8988T (cell line): ENCODE measurements at places on chromosomes 2 and 18.

DNA sequence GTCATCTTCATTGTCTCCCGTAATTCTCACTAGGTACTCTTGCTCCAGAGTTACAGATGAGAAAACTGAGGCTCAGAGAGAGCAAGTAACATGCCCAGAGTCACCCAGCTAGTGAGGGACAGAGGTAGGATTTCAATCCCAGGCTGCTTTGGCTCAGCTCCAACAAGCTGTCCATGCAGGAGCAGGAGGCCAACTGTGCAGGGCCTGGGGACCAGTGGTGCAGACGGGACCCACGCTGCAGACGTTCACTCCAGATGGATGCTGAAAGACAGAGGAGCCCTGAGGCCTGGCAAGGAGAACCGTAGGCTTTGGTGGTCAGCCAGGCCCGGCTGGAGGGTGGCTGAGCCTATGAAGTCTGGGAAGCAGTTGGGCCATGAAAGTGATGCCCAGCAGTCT, 102.6 kb downstream of the MCFD2 start:
- no peak for DNase-seq

- no peak for DNase-seq
Observed at GRCh38 chr2:88179228-88179679, 9.1 kb downstream of the THNSL2 start.

- no peak for DNase-seq
Observed at GRCh38 chr18:59022167-59022945, 117.3 kb upstream of the SEC11C start.

DNA sequence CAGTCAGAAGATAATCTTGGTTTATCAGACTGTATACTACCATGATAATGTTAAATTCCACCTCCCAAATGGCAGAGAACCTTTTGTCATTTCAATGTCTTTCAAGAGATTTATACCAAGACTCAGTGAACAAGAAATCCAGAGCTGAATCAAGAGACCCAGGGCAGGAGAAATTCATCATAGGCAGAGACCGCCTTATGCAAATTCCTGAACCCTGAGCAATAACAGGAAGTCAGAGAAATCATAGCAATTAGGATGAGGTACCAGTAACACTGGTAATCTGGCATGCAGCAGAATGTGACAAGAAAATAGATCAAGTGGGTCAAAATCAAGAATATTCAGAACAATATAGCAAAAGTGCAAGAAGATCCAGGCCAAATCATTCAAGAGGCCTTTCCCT, 412.4 kb upstream of the LRATD1 start:
- DNase-seq = no peak

DNA sequence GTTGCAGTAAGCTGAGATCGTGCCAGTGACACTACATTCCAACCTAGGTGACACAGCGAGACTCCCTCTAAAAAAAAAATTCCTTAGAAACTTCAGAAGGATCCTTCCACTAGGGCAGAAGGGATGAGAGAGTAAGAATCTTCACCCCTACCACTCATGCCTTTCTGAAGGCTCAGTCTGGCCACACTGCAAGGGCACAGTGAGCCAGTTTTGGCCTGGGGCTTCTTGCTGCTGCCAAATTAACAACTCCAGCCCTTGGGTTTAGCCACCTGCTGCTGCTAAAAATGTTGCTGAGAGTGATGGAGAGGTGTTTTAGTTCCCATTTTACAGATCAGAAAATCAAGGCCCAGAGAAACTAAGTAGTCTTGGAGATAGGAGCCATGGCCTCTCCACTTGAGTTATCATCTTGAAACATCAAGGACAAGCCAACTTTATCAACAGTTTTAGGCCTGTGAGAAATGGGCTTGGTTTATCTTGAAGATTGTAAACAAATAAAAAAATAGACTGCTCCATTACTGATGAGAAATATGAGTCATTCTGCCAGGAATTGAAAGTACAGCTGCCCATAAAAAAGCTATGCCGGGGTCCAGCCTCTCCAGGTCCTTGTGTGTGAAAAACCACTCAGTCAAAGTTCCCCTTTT, 31.9 kb upstream of the CASP8 start:
- no peak for DNase-seq

- DNase-seq = no peak
Observed at GRCh38 chr2:188295067-188295685, 3.5 kb downstream of the GULP1 start.

GRCh38 chr18:79548077-79548450, 131.5 kb upstream of the CTDP1 start:
- DNase-seq = no peak

GRCh38 chr18:35191698-35192025, 49.2 kb upstream of the ZNF397 start:
- no peak for DNase-seq

GRCh38 chr2:146323564-146323963, 1521.3 kb upstream of the ACVR2A start:
- no peak for DNase-seq

GRCh38 chr2:79876430-79876829, 363.6 kb downstream of the CTNNA2 start:
- DNase-seq = no peak

DNA sequence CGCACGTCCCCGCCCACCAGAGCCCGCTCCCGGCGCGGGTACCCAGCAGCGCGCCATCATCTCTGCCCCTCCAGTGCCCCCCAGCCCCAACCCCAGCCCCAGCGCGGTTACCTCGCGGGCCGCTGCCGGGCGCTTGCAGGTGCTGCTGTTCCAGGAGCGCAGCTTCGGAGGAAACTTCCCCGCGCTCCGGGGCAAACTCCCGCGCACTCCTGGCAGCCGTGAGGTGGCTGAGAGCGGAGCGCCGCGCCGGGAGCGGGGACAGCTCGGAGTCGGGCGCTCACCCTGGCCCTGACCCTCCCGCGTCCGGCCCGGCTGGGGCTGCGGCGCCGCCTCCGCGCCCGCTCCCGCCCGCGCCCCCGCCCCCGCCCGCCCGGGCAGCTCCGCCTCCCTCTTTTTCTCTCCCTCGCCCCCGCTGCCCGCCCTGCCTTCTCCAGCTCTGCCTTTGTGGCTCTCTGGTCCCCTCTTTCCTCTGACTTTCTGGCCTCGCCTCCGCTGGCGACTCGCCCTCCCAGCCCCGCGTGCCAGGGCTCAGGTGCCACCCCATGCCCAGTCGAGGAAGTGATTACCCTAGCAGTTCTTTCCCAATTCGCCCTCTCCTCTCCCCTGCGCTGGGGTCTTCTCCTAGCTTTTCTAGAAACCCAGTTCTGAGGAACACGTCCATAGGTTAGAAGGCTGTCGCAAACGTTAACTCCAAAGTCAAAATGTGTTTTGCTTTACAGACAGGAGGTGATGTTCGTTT, at the start of gene CHST9:
Gene CHST9, minus strand, starts transcription at position 284 of the 739 bp plus-strand sequence. CDS start 42,499 bp downstream, outside the sequence.
- peak; percentile 27 for DNase-seq

DNA sequence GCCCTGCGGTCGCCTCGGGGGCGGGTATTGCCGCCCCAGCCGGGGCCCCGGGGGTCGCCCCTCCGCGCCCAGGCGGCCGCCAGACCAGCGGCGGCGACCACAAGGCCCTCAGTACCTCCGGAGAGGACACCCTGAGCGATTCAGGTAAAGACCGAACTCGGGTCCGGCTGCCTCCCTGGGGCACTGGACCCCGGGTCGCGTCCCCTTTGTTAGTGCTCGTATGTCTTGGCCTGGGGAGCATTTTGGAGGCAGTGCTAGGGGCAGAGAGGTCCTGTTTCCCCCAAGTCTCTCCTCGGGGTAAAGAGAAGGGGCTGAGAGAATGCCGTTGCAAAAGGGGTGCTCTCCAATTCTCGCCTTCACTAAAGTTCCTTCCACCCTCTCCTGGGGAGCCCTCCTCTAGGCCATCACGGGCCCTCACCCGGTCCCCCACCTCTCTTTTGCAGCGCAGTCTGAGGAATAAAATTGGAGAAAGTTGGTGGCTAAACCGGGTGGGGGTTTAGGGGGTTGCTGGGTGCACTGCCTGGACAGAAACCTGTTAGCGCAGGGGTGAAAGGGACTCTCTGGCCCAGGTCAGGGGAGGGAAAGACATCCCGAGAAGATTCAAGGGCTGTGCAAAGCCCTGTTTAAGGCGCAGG, 2.5 kb downstream of the MYCN start:
- no peak for DNase-seq

DNA sequence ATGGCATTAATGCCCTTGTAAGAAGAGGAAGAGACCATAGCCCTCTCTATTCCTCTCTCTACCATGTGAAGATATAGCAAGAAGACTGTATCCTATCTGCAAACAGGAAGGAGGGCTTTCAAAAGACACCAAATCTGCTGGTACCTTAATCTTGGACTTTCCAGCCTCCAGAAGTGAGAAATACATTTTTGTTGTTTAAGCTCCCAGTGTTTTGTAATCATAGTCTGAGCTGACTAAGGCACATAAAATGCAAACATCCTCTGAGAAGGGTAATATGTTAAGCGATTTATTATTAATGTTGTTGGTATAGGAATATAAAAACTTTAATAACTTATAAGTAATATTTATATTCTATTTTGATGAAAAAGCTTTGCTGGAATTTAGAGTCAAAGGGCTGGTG, 559.8 kb downstream of the SUCLG1 start:
- DNase-seq = no peak

DNA sequence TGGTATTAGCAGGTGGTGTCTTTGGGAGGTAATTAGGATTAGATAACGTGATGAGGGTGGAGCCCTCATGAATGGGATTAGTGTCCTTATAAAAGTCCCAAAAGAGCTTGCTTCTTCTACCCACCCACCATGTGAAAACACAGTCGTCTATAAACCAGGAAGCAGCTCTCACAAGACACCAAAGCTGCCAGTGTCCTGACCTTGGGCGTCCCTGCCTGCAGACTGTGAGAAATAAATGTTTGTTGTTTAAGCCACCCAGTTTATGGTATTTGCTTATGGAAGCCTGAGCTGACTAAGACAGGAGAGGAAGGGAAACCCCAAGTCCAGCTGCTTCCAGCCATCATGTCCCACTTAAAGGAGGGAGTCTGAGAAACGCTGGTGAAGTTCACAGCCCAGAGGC, 13.6 kb downstream of the ADI1 start:
- DNase-seq = no peak

DNA sequence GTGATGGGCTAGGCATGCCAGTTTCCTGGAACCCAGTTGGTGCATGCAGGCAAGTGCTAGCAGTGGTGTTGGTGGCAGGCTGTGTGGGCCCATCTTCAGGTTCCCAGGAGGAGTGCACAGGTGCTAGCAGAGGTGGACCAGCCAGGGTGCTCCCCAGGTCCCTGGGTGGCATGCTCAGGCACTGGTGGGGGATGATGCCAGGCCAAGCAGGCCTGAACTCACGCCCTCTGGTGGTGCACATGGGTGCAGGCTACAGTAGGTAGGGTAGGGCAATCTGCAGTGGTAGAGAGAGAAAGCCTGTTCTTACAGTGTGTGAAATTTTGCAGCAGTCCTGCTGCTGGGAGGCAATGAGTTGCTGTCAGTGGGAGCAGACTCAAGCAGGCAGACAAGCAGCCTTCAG, 1651.8 kb downstream of the DPP10 start:
- DNase-seq = no peak

DNA sequence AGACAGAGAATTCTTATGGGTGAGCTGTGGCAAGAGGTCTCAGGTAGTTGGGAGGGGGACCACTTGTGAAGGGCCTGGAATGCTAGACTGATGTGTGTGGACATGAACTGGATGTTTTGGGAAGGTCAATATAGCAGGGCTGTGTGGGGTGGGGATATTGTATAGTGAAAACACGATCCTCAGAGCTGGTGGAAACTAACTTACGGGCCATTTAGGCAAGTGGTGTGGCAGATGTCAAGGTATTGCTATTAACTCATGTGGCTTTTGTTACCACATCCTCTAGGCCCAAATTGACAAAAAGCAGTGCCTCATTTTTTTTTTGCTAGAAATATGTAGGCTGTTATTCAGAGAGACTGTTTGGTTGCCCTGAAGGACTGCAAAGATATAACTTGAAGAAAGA, 8.0 kb upstream of the GALNT1 start:
- DNase-seq = no peak

DNA sequence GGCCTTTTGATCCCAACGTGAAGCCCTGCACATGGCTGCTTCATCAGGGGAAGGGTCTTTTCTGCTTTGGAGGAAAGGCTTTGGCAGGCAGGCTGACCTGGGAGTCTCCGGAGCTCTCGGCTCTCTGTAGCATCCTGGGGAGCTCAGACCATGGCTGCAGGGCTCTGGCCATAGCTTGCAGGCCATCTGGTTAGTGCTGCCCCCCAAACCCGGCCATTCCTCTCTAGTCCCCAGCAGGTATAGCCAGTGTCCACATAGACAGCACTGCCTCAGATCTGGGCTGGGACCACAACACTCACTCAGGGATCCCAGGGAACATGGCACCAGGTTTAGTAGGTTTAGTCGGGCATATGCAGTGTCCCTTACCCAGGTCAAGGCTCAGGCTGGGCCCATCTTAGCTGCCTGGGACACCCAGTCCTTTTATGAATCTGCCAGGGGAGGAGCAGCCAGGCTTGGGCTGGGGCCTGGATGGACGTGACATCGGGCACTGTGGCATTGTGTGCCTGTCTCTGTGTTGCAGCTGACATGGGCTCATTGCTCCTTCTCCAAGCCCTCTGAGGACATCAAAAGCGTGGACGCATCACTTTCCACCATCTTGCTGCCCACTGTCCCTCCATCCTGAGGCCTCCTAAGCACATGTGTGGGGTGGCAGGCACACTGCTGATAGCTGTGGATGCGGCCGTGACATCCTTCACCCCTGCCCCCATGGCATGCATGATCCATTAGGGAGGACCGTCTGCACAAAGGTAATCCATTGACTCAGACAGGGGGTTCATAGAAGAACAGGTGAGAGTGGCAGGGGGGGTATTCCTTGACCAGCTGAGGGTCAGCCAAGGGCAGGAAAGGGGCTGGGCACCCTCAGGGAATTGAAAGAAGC, 19.2 kb upstream of the GPR35 start:
- DNase-seq = no peak

DNA sequence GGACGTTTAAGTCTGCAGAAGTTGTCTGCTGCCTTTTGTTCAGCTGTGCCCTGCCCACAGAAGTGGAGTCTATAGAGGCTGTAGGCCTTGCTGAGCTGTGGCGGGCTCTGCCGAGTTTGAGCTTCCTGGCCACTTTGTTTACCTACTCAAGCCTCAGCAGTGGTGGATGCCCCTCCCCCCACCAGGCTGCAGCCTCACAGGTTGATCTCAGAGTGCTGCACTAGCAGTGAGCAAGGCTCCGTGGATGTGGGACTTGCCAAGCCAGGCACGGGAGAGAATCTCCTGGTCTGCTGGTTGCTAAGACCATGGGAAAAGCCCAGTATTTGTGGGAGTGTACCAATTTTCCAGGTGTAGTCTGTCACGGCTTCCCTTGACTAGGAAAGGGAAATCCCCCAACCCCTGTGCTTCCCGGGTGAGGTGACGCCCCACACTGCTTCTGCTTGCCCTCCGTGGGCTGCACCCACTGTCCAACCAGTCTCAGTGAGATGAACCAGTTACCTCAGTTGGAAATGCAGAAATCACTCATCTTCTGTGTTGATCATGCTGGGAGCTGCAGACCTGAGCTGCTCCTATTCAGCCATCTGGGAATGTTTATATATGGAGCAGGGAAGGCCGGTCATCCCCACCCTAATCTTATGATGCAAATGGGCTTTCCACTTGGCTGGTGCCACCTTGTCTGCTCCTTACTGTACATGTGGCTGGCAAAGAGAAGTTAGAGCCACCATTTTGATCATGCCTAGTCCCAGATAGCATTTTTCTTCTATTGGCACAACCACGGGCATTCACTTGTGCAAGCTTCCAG, 156.9 kb upstream of the ITGA6 start:
- DNase-seq = no peak
